HAP-1 (cell line): ENCODE measurements at places on chromosomes 11 and 22.

DNA sequence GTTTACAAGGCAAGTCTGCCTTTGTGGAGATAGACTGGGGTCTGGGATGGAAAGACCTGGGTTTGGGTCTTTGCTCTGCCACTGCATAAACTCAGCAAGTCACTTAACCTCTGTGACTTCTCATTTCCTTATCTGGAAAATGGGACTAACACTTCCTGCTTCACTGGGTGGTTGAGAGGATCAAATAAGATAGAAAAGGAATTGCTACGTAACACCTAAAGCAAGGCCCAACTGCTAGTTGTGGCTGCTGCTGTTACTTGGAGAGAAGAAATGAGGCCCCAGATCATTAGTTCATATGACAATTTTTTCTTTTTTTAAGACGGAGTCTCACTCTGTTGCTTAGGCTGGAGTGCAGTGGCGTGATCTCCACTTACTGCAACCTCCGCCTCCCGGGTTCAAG, 5.9 kb downstream of the PTPRJ start:
- DNase-seq = no peak

DNA sequence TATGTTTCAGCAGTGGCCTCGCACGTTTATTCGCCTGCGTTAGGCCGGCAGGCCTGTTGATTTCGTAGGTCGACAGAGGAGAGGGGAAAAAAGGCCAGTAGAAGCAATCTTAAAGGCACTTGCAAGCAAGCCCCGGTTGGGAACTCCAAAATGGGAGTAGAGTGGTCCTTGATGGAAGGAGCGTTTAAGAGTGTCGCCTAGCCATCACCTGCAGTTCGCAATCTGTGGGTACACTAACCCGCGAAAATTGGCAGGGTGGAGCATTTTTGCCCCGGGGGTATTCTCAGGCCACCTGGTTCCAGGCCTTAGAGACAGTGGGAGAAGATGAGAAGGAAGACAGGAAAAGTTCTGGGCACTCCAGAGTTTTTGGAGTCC, 1.1 kb downstream of the EWSR1 start:
- no peak for DNase-seq

DNA sequence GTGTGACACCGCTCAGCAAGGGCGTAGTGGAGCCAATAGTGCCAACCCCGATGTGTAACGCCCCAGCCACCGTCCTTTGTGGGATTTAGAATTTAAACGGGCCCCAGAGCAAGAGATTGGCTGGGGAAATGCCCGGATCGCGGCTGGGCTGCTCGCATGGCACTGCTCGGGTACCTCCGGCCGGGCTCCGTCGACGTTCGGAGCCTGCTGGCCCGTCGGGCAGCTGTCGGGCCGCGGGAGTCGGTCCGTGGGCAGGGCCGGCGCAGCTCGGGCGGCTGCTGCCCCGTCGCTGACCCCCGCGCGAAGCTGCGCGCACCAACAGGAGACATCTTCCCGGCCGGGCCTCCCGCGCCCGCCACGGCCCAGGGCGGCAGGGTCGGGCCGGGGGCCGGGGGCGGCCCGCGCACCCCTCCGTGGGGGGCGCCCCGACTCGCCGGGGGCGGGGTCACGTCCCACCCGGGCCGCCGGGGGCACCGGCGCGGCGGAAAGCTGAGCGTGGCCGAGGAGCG, 1.3 kb upstream of the KDM2A start:
- DNase-seq = no peak

- no peak for DNase-seq
These were observed 3.8 kb upstream of the PATZ1 start for GRCh38 chr22:31349960-31350359.

GRCh38 chr22:35421121-35421520, 21.2 kb downstream of the MCM5 start:
- no peak for DNase-seq

- peak; percentile 25 for DNase-seq
These were observed 3.4 kb upstream of the FADS1 start for GRCh38 chr11:61820174-61820573.

GRCh38 chr11:8310743-8311298, 47.1 kb upstream of the LMO1 start:
- DNase-seq = no peak

GRCh38 chr11:35937700-35938099, 6.2 kb upstream of the LDLRAD3 start:
- no peak for DNase-seq

- DNase-seq = no peak
These were observed 6.4 kb downstream of the CLMP start for GRCh38 chr11:123188508-123189165.

DNA sequence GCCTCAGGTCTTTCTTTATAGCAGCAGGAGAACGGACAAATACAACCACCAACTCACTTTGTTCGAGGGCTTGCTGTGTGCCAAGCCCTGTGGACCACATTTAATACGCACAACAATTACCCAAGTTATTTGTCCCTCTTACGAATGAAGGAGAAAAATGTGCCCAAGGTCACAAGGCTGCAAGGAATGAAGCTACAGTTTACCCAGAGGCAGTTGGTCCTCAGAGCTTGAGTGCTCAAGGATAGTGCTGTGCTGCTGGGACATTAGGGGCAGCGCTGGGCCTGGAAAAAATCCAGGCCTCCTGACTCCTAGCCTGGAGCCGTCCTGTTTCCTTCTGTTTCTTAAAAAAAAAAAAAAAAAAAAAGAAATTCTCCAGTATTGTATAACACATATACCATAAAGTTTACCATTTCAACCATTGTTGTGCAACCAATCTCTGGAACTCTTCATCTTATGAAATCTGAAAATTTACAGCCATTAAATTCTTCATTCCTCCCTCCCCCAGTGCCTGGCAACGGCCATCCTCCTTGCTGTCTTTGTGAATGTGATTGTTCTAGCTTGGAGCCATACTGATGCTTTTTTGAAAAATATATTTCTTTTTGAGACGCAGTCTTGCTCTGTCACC, 1.0 kb upstream of the C11orf86 start:
- DNase-seq = no peak

DNA sequence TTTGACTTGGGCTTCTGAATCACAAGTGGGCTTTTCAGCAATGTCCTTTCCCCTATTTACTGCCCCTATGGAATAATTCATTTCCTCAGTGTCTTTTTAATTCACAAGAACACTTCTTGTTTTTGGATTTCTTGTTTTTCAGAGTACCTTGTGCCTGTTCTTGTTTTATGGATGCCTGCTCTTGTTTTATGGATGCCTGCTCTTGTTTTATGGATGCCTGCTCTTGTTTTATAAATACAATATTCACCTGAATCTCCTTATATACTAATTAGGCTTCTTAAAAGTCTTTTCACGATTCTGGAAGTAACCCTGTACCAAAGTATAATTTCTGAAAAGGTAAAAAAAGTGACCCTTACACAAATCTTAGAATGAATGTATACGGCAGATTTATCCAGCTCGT, 32.8 kb downstream of the CACNA1I start:
- DNase-seq = no peak

DNA sequence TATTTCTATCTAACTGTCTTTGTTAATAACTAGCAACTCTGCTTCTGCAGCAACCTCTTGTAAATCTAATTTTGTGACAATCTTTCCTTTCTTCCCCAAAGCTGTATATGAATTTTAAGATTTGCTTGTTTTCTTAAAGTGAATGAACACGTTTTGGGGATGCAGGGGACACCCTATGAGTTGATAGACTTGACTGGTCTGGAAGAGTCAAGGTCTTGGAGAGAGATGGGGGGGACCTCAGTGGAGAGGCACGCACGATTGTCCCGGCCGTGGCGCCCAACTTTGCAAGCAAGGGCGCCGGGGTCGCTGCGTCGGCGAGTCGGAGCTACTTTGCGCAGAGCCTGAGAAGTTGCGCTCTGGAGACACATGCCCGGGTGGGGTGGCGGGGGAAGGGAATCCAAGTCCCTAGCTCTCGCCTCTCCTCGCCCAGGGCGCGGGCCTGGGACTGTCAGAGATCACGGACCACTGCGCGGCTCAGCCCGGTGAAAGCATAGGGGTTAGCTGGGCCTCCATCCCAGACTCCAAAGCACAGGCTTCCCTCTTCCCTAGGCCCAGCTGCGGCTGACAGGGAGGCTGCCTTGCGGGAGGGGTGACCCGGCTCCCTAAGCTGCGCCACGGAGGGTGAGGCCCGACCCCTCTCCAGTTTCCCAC, 854 bp downstream of the ABCC8 start:
- DNase-seq = no peak

GRCh38 chr22:39094717-39095389, 2.2 kb upstream of the APOBEC3H start:
- DNase-seq = no peak
